ENCODE measurements at places on chromosomes 7 and 10.
A peak's percentile ranks its signal among the peaks of the same experiment; 100 is the strongest.

- no peak for DNase-seq
Measured at GRCh38 chr7:78191475-78192079, 393.0 kb downstream of the PHTF2 start.

GRCh38 chr7:154918266-154918665 is 84.7 kb downstream of the PAXIP1 start:
- no peak for DNase-seq

- no peak for DNase-seq
Measured at GRCh38 chr7:125195156-125195555, 265.5 kb upstream of the POT1 start.

GRCh38 chr7:156935250-156935649 is 14.3 kb upstream of the NOM1 start:
- no peak for DNase-seq

DNA sequence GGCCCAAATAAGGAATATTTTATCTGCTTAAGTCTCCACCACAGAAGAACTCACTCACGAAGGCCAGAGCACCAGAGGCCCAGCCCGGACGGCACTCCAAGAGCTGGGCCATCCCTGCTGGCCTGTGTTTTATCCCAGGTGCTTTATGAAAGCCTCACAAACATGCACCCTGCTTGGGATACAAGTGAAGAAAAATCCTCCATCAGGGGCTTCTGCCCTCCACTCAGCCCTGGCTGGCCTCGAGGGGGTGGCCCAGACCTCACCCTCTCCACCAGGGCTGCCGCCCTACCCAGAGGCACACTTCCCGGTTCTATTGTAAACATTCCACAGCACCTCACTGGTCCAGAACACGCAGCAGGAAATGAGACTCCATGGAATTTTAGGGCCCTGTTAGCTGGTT is 19.8 kb upstream of the DNAAF5 start:
- DNase-seq: no peak

DNA sequence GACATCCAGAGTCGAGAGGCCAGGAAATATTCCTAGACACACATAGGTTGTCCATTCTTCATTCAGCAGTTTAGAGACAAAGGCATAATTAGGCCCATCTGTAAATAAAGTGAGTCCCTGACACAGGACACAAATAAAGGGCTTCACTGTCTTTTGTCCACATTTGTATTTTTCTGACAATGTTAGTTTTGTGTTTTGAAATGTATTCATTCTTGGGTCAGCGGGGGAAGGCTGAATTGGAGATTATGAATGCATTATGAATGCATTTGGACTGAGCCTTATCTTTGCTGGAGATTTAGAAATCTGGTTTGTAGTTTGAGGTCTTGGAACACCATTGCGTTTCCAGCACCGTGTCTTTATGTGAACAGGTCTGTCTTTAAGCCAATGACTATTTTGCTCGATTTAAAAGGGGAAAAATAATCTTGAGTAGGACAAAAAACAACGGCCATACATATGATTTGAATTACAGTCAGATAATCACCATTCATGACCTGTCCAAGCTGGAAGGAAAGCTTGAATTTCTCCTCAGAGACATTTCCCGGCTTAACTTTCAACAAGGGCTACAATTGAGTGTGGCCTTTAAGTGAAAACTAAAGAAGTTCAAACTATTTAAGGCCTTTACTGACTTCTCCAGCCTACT is 334.8 kb downstream of the WDR11 start:
- no peak for DNase-seq

GRCh38 chr7:22814261-22815208 is 8.1 kb downstream of the TOMM7 start:
- DNase-seq: no peak

DNA sequence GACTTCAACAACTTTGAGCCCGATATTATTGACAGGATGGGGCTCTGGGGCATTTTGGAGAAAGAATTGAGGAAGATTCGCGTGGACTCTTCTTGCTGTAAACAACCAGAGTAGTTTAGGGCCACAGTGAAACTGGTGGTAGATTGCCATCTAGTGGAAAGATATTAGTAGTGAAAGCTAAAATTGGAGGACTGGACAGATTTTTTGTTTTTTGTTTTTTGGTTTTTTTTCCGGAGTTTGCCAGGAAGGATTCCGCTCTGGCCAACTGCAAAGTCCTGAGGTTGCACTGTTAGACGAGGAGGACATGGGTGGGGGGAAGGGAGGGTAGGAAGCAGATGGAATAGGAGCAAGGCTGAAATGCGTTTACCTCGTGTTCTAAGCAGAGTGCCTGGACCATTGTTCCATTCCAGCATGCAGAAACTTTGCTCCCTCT is 11.7 kb downstream of the NOBOX start:
- DNase-seq: peak; percentile 53

- DNase-seq: no peak
Measured at GRCh38 chr10:49600046-49600445, 10.1 kb upstream of the SLC18A3 start.

- no peak for DNase-seq
Measured at GRCh38 chr10:28219251-28219650, 83.6 kb downstream of the MPP7 start.

GRCh38 chr7:128029405-128029995 is 1.7 kb downstream of the LRRC4 start:
- DNase-seq: no peak

DNA sequence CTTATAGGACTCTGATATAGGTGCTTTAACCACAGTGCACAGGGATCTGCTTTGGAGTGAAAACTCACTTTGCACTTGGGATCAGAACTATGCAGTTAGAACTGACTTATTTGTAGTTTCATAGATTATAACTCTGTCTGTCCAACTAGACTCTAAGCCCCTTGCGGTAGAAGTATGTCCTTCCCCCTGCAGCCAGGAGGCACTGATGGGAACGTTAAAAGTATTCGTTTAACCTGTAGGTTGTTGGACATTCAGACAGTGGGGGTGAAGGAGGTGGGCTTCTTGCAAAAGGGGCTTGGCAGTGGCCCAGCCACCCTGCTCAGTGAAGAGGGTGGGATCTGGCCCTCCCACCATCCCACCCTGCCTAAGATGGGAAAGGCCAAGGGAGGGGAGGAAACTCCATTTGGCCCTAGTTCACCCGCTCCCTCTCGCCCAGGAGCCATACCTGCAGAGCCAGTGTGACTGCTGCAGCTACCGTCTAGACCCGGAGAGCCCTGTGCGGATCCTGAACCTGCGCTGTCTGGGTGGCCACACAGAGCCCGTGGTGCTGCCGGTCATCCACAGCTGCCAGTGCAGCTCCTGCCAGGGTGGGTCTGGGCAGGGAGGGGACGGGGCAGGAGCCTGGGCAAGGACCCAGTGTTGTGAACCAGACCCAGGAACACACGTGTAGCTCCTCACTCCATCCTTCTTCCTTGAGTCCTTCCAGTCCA is 5.7 kb upstream of the ZNF862 start:
- DNase-seq: no peak

GRCh38 chr7:7173956-7174632 is 8.2 kb upstream of the C1GALT1 start:
- no peak for DNase-seq

GRCh38 chr7:6430271-6430940 is 17.3 kb downstream of the DAGLB start:
- DNase-seq: no peak

DNA sequence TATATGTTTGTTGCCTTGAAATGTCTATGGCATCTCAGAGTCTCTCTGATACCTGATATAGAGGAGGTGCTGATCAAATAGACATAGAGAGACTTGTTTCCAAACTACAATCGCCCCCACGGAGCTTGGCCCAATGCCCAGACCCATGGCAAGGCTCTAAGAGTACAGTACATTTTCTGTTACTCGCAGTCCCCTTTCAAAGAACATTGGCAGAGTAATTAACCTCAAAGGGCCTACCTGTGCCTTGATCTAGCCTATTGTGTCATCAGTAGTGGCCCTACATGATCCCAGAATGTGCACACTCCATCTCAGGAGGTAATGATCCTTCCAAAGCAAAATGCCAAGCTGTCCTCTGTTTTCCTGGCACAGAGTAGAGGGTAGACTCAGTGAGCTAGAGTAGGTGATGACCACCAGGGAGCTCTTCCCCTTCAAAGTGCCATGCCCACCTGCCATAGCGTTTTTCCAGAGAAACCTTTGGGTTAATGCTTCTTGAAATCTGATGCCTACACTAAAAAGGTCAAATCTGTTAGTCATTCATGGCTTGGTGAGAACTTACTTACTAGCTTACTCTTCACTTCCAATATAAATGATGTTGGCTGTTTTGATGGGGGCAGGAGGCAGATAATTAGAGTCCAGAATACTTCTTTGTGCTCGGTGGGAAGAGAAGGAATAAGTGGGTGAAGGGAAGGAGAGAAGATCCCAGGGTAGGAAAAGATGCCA is 41.2 kb upstream of the ACSL5 start:
- no peak for DNase-seq

DNA sequence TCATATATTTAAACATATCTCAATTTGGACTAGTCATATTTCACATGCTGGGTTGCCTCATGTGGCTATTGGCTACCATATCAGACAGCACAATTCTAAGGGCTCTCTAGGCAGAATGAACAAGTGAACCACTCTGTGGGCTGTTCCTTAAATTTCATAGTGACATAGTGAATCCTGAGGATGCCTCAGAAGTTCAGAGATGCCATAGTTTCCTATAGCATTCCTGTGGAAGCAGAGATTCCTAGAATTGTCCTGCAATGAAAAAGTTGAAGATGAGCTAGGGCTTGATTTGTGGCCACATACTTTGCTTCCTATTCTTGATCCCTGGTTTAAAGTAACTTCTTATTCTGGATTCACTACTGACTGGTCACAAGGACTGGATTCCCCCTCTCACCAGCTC is 35.6 kb downstream of the MKX start:
- no peak for DNase-seq

GRCh38 chr7:51244885-51245284 is 71.7 kb downstream of the COBL start:
- no peak for DNase-seq

DNA sequence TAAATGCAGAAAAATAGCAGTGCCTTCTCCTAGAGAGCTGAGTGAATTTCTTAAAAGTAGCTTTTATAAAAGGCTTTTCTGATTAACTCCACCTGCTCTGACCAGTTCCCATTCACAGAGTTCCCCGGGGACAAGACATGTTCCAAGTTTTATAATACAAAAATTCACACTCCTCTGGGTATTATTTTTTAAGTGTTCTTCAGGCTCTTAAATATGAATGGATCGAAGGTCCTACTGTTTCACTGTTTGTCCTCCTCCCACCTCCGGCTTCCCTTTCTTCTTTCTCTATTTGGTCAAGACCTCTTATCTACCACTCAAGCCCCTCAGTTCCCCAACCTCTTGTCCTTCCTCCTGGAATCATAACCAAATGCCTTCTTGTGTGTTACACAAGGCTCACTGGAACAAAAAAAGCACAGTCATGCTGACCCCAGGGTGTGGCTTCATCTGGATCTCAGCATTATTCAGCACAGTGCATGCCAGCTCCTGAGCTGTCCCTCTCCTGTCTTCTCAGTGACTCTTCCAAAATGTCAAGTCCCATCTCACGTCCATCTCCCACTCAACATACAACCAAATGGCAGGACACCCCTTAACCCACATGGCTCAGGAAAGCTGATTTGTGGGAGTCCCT is 222.4 kb downstream of the SORCS1 start:
- DNase-seq: no peak

DNA sequence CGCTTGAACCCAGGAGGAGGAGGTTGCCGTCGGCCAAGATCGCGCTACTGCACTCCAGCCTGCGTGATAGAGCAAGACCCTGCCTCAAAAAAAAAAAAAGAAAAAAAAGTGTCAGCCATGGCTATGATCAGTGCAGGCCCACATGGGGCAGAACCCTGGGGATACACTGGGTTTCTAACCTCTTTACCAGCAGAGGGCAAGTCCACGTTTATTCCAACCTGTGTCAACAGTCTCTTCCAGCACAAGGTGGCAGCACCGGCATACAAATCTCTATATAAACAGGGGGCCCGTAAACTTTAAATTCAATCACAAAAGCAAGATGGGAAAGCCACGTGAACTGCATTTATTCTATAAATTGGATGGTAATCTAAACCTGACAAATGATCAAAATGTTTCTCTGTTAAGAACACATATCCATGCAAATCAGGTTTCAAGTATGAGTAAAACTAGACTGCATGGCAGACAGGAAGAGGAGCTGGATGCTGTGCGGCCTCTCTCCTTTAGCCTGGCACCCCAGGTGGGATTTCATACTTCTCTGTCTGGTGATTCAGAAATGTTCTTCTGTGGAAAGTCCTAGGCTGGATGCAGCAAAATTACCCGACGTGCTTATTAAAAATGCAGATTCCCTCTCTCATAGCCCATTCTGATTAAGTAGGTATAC is 60.0 kb upstream of the STEAP1B start:
- DNase-seq: peak; percentile 79

DNA sequence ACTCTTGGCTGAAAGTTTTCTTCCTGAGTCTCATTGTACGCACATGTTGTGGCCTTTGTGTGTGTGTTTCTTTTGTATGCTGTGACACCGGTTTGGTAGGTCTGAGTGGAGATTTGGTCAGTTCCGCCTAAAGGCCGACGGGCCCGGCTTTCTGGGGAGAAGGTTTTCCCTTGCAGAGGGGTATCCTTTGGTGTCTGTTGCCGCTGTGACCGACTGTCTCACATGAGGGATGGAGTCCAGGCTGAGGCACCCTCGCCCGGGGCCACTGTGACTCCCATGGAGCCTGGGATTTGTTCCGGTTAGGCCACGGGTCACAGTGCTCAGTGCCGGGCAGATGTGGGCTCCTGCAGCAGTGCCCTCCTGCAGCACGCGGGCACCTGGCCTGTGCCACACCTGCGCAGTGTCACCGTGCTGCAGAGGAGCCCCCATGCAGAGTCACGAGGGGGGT is 19.4 kb downstream of the INPP5A start:
- DNase-seq: no peak

DNA sequence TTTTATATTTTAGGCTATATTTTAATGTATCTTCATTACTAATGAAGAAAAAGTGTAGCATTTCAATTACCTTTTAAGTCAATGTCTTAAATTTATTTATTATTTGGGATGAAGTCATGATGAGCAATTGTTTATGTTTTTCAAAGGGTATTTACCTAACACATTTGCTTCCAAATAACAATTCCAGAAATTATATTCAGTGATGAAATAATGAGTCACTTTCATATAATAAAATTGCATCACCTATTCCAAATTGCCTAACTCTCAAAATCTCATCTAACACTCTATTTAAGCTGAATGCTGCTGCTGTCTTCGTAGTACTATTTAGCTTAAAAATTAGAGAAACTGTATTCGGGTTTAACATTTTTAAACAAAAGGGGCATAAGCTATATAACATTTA is 97.7 kb downstream of the PRKG1 start:
- no peak for DNase-seq

DNA sequence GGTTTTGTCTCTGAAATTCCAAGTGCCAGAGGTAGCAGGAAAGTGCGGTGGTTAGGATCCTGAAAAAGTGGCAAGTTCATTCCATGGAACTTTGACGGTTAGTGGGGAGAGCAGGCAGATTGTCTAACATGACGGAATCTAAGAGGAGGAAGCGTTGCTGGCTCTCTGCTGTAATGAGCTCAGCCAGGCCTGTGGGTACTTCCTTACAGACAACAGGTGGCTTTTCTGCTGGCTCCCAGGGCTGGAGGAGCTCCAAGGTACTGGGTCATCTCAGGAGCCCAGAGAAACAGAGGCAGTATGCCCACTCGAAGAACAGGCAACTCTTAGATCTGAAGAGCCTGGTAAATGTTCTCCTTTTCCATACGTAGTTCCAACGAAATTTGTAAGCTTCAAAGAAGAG is 3.1 kb upstream of the AIFM2 start:
- no peak for DNase-seq

All from activated CD4-positive, alpha-beta T cell treated with anti-CD3 and anti-CD28 coated beads, Interleukin-2, Interleukin-4, amounts not matched to agents 100 ng/mL and 50 ng/mL, durations not matched to agents 16 hours and 8 hours (primary cell).